ENCODE measurements at places on chromosomes 1 and 21. TPM values are rescaled to one million over a fixed set of nuclear protein-coding genes. Genes with fewer than 3 reads are reported as not detected.
A peak's percentile ranks its signal among the peaks of the same experiment; 100 is the strongest.

The RNF186 gene
- not detected for total RNA-seq

GRCh38 chr1:55624766-55625165 is 409.6 kb upstream of the USP24 start:
- H3K4me3 ChIP-seq = no peak overlapping the region
- no peak for DNase-seq
- no peaks in the 10 kb centered on the region for H3K4me1 ChIP-seq
- H3K27ac ChIP-seq = no peak overlapping the region

GRCh38 chr1:58922302-58923089 is 138.6 kb upstream of the JUN start:
- no peaks in the 10 kb centered on the region for H3K36me3 ChIP-seq
- peak; percentile 54 for DNase-seq
- peak overlapping the region; percentile 59 for H3K27ac ChIP-seq
- H3K4me3 ChIP-seq = no peak overlapping the region
- no peaks in the 10 kb centered on the region for H3K27me3 ChIP-seq
- H3K4me1 ChIP-seq = peaks cover 18% of the 10 kb centered on the region

- peaks cover 74% of the 10 kb centered on the region for H3K36me3 ChIP-seq
- H3K4me3 ChIP-seq = no peak overlapping the region
- peaks cover 60% of the 10 kb centered on the region for H3K4me1 ChIP-seq
These were observed 11.5 kb upstream of the KCNAB2 start for GRCh38 chr1:6033986-6034749.

The SPATA46 gene
- total RNA-seq = not detected

GRCh38 chr1:28871631-28872401 is 42.6 kb upstream of the EPB41 start:
- H3K27ac ChIP-seq = no peak overlapping the region
- H3K4me1 ChIP-seq = no peaks in the 10 kb centered on the region
- H3K27me3 ChIP-seq = peaks cover 13% of the 10 kb centered on the region
- no peaks in the 10 kb centered on the region for H3K36me3 ChIP-seq
- no peak overlapping the region for H3K4me3 ChIP-seq

DNA sequence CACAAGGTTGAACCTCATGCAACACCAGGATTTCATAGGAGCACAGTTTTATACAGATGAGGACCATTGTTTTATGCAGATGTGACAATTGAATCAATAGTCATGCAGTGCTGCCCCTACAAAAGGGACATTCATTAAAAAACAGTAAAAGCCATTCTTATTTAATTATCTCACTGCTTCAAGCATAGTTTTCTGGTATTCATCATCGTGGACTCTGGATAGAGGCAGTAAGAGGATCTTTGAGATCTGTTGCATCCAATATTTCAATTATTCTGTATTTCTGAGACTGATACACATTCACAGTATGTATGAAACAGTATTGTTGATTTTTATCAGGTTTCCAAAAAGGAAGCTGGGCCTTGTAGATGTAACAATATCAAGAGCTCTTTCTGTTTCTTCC is 237.6 kb downstream of the RYR2 start:
- H3K4me1 ChIP-seq = peaks cover 1% of the 10 kb centered on the region
- H3K27me3 ChIP-seq = no peaks in the 10 kb centered on the region

The MYBPHL gene
- total RNA-seq = not detected

GRCh38 chr1:146021050-146021445 is 487 bp downstream of the HJV start:
- H3K27ac ChIP-seq = no peak overlapping the region
- peaks cover 10% of the 10 kb centered on the region for H3K4me1 ChIP-seq
- H3K36me3 ChIP-seq = no peaks in the 10 kb centered on the region
- no peak for DNase-seq
- H3K27me3 ChIP-seq = peaks cover 68% of the 10 kb centered on the region

DNA sequence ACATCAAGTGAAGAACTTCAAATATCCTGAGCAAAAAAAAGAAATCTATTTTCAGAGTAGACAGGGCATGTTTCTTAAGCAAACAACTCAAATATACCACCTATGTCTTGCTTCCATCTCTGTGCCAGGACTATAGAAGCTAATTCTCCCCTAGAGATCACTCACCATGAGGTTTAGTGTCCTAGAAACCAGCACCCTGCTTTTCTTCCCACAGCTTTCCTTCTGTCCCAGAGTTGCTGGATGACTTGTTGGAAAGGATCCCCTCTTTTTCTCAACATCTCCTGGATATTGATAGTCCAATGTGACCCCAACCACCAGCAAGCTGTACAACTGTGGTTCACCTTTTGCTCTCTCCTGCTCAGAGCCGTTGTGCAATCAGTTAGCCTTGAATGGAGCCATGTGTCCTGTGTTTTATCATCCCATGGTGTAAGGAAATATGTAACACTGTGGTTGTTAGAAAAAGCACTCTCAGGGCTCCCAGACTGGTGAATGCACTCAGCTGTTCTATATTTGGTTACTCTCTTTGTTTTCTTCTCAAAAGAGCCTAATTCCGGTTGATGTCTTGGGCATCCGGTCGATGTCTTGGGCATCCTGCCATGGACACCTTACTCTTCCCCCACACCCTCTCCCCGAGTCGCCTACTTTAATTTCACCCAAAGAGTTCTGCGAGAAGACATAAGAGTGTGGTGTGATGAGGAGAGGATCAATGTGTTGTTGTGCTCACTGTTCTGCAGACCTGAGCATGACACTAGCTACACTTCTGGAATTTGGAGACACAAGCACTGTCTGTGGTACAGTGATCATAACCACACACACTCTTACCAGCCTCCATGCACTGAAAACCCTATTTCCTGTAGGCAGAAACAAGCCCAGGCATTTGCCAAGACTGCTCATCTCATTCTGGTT is 1.7 kb downstream of the TNFSF4 start:
- no peak overlapping the region for H3K27ac ChIP-seq
- H3K36me3 ChIP-seq = no peaks in the 10 kb centered on the region
- H3K27me3 ChIP-seq = peaks cover 43% of the 10 kb centered on the region
- peak overlapping the region; percentile 61 for H3K4me3 ChIP-seq

GRCh38 chr1:213817156-213817555 is 170.6 kb upstream of the PROX1 start:
- no peaks in the 10 kb centered on the region for H3K27me3 ChIP-seq
- DNase-seq = no peak
- no peak overlapping the region for H3K4me3 ChIP-seq
- H3K4me1 ChIP-seq = no peaks in the 10 kb centered on the region

DNA sequence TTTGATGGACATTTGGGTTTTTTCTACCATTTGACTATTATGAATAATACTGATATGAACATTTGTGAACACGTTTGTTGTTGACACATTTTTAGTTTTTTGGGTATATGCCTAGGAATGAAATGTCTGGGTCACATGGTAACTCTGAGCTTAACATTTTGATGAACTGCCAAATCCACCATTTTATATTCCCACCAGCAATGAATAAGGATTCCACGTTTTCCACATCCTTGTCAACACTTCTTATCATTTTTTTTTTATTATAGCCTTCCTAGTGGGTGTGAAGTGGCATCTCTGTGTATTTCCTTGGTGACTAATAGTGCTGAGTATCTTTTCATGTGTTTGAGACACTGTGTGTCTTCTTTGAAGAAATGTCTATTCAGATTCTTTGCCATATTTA is 67.6 kb downstream of the RASAL2 start:
- no peaks in the 10 kb centered on the region for H3K4me1 ChIP-seq
- H3K36me3 ChIP-seq = no peaks in the 10 kb centered on the region
- H3K27ac ChIP-seq = no peak overlapping the region
- H3K27me3 ChIP-seq = no peaks in the 10 kb centered on the region

GRCh38 chr1:158103861-158104522 is 76.7 kb upstream of the CD1D start:
- peaks cover 16% of the 10 kb centered on the region for H3K27me3 ChIP-seq
- H3K4me3 ChIP-seq = no peak overlapping the region
- no peaks in the 10 kb centered on the region for H3K36me3 ChIP-seq
- no peak overlapping the region for H3K27ac ChIP-seq
- H3K4me1 ChIP-seq = peaks cover 5% of the 10 kb centered on the region

The HAO2 gene
- not detected for total RNA-seq

DNA sequence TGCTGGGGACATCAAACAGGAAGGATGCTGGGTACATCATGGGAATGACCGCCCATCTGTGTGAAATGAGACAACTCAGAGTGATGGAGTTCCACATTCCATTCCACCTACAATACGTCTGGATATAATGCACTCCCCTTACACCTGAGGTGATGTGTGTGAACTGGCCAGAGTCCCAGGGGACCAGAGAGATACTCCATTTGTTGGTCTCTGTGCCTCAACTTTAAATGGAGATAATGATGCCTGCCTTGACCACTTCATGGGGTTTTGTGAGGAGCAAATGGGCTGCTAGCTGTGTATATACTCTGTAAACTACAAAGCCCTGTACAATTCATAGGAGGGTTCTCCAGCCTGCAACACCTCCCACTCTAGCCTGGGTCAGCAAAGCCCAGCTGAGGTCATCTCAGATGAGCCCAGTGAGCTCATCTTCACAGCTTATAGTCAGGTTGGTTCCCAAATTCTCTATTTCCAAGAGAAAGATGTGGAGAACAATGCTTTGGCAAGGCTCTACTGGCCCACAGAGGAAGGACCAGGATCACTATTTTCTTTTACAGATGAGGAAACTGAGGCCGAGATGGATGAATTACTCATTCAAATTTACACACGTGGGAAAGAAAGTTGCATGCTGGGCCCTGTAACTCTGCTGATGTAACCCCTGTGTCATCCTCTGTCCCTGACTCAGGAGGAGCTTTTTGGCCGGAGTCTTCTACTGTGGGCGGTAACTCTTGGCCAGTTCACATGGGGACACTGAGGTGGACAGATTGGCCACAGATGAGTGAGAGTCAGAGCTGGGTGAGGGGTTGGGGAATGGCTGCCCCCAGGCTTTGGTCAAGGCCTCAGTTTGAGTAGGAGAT is 105.6 kb upstream of the GCLM start:
- no peaks in the 10 kb centered on the region for H3K36me3 ChIP-seq
- H3K4me1 ChIP-seq = peaks cover 22% of the 10 kb centered on the region
- DNase-seq = no peak
- no peak overlapping the region for H3K27ac ChIP-seq
- H3K27me3 ChIP-seq = peaks cover 6% of the 10 kb centered on the region

GRCh38 chr1:243316366-243316989 is 60.6 kb downstream of the SDCCAG8 start:
- no peak overlapping the region for H3K4me3 ChIP-seq
- H3K27me3 ChIP-seq = no peaks in the 10 kb centered on the region
- no peak for DNase-seq
- no peak overlapping the region for H3K27ac ChIP-seq

DNA sequence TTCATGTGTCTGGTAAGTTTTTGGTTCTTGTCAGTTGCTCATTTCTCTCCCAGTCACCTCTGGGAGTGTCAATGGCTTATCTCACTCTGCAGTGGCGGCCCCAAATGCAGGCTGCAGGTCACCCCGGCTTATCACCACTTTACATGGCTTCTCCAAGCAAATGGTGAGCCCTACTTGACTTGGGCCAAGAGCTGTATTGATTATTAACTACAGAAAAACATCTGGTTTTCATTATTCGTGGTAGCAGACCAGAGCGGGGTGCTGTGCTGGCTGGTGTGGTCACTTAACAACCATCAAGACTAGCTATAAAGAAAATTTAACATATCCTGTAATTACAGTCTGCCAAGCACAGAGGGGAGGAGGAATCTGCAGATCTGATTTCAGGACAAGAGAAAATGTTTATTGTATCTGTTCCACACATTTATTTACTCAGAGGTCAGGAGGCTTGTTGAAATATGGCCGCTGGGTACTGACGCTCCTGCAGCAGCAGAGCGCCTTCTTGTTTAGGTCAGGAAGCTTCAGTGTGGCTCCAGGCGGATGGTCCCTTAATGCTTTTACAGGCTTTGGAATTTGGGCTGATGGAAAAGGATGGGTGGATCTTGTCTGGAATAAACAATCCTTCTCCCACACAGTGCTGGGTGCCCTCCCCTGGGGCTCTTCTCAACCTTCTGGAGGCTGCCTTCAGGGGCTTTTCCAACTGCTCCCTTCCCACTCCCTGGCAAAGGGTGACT is 87.8 kb downstream of the HLX start:
- no peak overlapping the region for H3K4me3 ChIP-seq
- no peaks in the 10 kb centered on the region for H3K36me3 ChIP-seq
- no peak overlapping the region for H3K27ac ChIP-seq
- no peaks in the 10 kb centered on the region for H3K27me3 ChIP-seq
- no peak for DNase-seq

DNA sequence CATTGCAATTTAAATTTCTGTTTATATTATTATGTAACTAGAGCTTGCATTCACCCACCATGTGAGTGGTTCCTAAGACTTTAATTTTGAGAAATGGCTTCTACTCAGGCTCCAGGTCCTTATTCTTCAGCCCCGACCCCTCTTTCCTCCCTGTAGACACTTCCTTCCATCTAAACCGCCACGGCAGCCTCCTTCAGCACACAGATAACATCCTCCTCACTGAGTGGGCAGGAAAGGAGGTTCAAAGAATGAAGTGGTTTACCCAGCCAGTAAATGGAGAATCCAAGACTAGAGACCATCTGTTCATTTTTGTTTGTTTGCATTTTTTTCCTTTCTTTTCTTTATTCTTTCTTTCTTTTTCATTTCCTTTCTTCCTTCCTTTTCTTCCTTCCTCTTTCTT is 37.1 kb upstream of the SOD1 start:
- peaks cover 11% of the 10 kb centered on the region for H3K4me1 ChIP-seq
- H3K36me3 ChIP-seq = no peaks in the 10 kb centered on the region
- no peak for DNase-seq
- H3K27ac ChIP-seq = no peak overlapping the region
- peaks cover 4% of the 10 kb centered on the region for H3K27me3 ChIP-seq

DNA sequence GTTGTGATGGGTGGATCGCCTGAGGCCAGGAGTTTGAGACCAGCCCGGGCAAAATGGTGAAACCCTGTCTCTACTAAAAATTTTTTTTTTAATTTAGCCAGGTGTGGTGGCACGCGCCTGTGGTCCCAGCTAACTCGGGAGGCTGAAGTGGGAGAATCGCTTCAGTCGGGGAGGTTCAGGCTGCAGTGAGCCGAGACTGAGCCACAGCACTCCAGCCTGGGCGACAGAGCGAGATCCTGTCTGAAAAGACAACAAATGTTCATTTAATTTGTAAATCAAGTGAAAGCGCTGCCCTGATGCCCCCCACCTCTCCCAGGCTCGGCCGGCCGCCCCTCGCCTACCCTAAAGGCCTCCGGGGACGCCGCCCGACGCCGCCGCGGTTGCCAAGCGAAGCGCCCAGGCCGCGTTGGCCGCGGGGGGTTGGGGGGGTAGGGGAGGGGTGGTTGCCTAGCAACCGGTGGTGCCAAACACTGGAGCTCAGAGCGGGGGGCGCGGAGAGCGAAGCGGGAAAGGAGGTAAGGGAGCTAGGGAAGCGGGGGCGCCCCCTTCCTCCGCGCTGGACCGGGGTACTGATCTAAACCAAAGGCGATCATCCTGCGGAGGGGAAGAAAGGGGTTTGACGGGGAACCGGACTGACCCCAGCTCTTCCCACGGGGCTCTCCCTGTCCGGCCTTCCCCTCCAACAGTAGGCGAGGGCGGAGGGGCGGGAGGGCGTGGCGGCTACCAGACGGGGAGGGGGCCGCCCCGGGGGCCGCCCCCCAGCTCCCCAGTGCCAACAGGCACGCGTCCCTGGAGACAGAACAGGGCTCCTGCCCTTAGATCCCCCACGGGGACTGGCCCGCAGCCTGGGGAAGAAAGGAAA is at the start of gene TEKT2:
TEKT2 (plus strand) TSS at position 460 of the 862 bp plus-strand sequence. CDS start 828 bp downstream, outside the sequence.
- no peak within 1 kb of the TSS for H3K27ac ChIP-seq
- no peak for DNase-seq
- H3K4me3 ChIP-seq = no peak within 1 kb of the TSS
- no peaks in the 10 kb centered on the region for H3K4me1 ChIP-seq
- no peaks in the 10 kb centered on the region for H3K36me3 ChIP-seq
- peaks cover 21% of the 10 kb centered on the region for H3K27me3 ChIP-seq

GRCh38 chr21:31317688-31318087 is 26.4 kb downstream of the TIAM1 start:
- DNase-seq = no peak
- no peaks in the 10 kb centered on the region for H3K36me3 ChIP-seq
- no peaks in the 10 kb centered on the region for H3K27me3 ChIP-seq
- H3K4me3 ChIP-seq = no peak overlapping the region
- peaks cover 6% of the 10 kb centered on the region for H3K4me1 ChIP-seq

- no peak overlapping the region for H3K27ac ChIP-seq
- H3K4me3 ChIP-seq = no peak overlapping the region
- no peaks in the 10 kb centered on the region for H3K4me1 ChIP-seq
- no peaks in the 10 kb centered on the region for H3K36me3 ChIP-seq
These were observed 441.6 kb downstream of the PLPP3 start for GRCh38 chr1:56137521-56138505.
